EL (cell line): ENCODE measurements at places on chromosomes 3 and 15.

DNA sequence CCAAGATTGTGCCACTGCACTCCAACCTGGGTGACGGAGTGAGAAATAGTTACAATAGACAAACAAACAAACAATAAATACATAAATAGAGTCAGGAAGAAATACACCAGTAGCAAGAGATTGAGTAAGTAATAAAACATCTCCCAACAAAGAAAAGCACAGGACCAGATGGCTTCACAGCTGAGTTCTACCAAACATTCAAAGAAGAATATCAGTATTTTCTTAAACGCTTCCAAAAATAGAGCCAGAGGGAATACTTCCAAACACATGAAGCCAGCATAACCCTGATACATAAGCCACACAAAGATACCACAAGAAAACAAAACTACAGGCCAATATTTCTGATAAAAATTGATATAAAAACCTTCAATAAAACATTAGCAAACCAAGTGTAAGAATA, 30.7 kb upstream of the IGSF10 start:
- no peak for DNase-seq

DNA sequence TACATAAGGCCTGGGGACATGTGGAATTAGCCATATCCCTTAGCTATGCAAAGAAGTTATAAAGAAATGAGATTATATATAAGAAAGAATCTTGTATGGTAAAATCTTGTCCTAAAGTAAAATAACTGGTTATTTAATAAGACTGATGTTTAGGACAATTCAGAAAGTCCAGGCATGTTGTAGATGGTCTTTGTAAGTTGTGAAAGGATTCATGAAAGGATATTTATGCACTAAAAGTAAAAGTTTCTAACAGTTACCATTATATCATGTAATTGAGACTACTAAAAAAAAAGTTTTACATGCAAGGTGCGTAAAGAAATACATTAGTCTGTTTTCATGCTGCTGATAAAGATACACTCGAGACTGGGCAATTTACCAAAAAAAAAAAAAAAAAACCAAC, 146.3 kb downstream of the FMN1 start:
- peak; percentile 13 for DNase-seq

DNA sequence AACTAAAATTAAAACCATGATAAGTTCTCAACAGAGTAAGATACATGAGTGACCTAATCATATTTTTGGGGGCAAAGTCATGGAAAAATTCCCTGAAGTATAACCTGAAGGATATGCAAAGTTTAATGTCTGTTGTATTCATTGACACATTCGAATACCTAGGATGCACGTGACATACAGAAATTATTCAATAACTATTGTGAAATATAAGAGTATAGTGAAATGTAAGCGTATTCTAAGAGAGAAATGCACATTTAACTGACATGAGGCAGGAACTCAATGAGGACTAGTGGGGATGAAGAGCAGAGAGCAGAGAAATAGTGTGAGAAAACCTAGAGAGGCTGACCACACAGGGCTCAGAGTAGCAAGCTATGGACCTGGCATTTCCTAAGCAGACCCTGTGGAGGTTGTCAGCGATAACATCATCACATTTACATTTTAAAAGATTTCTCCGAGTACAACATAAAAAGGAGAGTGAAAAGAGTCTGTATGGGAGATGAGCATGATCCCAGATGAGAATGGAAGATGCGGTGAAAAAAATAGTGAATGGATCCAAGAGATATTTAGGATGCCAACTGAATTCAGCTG, 588.8 kb downstream of the MAGI1 start:
- DNase-seq = no peak

DNA sequence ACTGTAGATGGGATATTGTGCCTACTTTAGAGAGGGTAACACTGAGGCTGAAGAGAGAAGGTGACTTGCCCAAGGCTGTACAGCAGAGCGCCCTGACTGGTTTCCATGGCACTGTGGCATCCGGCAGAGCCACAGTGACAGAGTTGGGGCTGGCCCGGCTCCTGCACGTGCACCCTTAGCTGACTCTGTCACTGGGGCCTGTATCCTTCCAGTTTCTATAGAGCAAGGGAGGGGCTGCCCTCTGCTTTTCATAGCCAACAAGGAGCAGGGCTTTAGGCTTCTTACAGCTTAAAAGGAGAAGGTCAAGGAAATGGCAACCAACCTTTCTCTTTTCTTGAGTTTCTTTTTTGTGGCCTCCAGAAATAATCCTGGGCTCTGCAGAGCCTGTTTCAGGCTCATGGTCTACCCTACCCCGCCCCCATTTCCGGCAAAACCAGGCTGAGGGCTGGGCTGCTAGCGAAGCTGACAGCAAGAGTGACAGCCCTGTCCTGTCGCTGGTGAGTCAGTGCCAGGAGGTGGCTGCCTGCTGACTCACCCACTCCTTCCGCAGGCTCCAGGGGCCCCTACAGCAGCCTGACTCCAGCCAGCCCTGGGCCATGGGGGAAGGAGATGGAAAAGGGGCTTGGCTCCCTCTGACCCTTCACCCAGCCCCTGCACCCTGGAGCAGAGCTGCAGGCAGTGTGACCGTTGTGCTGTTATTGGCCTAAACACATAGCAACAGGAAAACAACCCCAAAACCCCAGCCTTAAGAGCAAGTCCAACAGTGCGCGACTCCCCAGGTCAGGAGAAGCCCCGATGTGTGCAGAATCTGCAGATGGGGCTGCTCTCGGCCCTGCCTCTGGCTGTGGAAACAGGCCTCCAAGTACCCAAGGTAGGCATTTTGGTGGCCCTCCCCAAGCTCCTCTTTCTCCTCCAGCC, 29.8 kb downstream of the SLC6A6 start:
- peak; percentile 93 for DNase-seq

GRCh38 chr3:49611719-49612118, 57.4 kb downstream of the BSN start:
- no peak for DNase-seq

GRCh38 chr15:59439576-59439975, 1.6 kb downstream of the FAM81A start:
- no peak for DNase-seq
